ENCODE measurements at places on chromosomes 13 and 19.

DNA sequence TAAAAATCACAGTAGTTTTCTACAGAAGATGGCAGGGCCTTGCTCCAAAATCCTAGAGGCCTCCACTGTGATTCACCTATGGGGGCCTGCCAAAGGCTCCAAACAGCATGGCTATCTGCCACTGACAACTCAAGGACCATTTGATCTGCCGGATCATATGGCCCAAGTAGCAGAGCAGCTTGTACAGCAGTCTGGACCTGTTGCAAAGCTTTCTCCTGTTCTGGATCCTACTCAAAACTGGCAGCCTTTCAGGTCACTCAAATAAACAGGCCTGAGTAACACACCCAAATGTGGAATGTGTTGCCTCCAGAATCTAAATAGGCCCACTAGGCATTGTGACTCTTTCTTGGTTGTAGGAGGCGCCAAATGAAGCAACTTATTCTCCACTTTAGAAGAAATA is 1049.3 kb downstream of the PCDH9 start:
- ATAC-seq: no peak

GRCh38 chr13:77532983-77533382 is 2.5 kb upstream of the SCEL start:
- ATAC-seq: no peak

GRCh38 chr13:71867131-71867814 is at the start of gene DACH1:
DACH1 (minus strand) TSS chr13:71867204.
- ATAC-seq: no peak

DNA sequence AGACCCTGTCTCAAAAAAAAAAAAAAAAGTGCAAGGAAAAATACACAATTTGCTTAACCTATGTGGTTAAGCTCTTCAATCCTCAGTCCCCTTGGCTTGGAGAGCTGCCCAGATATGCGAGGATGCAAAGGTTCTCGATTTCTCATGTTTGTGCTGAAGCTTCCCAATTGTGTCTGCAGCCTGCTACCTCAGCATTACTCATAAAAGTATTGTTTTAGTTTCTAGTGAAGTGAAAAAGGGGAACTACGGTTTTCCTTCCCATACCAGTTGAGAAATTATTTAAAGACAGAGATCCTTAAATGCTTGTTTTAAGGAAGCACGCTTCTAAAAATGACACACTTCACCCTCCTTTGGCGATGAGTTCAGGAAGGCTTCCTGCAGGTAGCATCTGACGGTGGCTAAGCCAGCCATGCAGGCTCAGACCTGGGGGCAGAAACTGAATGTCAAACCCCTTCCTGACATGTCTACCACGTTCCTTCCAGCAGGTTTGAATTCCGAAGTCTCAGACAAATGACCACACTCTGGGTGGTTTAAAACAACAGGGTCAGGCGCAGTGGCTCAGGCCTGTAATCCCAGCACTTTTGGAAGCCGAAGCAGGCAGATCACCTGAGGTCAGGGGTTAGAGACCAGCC is 47.9 kb downstream of the RUBCNL start:
- no peak for ATAC-seq

DNA sequence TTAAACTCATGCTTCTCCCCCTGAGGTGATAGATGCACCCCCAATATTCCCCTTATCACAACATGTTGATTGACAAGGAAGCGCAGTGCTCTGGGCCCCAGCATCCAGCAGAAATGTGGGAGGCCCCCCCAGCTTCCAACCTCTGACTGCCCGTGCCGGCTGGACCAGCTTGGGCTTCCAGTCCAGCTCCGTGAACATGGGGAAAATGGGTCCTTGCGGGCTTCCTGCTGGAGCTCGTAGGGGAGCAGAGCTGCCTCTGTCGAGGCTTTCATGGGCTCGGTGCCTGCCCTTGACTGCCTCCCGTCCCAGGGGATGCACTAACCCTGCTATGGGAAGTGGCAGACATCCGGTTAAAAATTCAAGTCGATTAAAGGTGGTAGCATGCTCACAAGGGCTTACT is 188.9 kb downstream of the COL4A1 start:
- ATAC-seq: no peak

DNA sequence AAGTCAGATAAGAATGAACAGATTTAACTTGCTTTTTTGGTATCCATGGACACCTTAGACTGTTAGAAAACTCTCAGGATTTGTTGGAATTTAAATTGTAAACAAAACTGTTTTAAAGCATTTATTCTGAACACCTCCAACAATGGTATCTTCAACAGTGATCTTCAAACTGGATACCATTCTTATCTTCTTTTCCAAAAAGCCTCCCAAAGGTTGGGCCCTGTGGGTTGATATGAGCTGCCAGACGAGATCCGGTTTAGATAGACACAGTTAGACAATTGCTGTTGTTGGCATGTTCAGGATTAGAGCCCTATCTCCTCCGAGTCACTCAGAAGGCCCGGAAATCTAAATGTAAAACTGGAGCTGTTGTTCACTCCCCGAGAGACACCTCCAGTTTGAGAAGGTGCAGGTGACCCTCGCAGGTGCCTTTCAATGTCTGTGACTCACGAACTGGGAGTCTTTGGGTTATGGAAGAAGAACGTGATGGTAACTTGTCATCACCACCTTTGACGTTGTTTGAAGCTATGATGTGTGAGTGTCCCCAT is 143.6 kb upstream of the RNF113B start:
- ATAC-seq: no peak

- ATAC-seq: no peak
Observed at GRCh38 chr19:48497728-48498594, 13.7 kb downstream of the LMTK3 start.

DNA sequence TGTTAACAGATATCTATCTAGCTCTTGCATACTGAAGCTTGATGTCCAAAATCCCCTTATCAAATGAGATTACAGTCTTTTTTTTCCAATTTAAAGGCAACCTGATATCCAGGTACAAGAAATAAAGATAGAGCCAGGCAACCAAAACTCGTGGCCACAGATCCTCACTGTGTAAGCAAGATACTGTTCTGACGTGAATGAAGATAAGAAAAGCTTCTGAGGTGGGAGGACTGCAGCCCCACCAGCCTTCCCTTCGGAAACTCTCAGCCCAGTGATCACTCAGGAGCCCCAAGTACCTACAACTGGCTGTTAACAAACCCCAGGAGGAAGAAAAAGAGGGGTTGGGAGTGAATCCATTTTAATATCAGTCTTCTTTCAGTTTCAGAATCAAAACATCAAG is 191.6 kb downstream of the EFNB2 start:
- ATAC-seq: no peak

- no peak for ATAC-seq
Observed at GRCh38 chr13:60260440-60260839, 96.7 kb upstream of the DIAPH3 start.

DNA sequence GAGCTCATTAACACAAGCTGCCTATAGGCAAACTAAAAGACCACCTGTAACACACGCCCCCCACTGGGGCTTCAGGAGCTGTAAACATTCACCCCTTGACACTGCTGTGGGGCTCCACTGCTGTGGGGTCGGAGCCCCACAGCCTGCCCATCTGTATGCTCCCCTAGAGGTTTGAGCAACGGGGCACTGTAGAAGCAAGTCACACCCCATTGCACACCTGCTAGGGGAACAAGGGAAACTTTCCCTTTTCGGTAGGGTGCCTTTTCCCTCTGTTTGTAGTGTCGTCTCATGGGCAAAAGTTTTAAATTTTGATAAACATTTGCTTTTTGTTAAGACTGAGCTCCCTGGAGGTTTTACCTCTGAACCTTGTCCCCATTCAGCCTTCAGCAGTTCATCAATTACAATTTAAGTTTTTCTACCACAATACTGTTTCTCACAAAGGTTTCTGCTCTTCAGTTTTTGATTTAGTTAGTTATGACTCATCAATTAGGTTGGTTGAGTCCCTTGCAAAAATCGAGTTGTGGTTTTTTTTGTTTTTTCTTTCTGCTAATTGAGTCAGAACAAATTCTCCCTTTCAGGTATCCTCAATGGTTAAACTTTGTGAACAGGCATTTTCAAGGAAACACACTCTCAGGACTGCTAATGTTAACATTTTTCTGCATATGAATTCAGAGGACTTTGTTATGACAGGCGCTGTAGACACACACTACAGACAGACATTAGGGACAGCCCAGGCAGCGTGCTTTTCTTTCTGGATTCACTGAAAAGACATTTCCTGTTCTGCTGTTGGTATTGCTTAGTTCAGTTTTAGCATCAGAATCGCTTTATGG is 35.1 kb downstream of the ZNF433 start:
- ATAC-seq: peak; percentile 98

- ATAC-seq: no peak
Observed at GRCh38 chr13:51041126-51041525, 69.9 kb downstream of the C13orf42 start.

DNA sequence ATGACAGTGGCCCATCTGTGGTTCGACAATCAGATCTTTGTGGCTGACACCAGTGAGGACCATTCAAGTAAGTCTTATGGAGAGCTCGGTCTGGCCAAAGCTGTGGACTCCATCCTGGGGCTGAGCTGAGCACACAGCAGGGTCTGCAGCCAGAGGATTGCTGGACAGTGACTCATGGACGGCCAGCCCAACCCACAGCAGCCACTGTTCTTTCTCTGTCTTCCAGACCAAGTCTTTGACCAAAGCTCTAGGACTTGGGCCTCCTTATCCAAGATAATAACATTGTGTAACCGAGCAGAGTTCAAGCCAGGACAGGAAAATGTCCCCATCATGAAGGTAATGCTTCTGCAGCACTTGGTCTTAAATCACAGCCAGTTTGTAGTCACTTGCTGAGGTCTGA is 12.4 kb downstream of the ATP12A start:
- ATAC-seq: no peak

DNA sequence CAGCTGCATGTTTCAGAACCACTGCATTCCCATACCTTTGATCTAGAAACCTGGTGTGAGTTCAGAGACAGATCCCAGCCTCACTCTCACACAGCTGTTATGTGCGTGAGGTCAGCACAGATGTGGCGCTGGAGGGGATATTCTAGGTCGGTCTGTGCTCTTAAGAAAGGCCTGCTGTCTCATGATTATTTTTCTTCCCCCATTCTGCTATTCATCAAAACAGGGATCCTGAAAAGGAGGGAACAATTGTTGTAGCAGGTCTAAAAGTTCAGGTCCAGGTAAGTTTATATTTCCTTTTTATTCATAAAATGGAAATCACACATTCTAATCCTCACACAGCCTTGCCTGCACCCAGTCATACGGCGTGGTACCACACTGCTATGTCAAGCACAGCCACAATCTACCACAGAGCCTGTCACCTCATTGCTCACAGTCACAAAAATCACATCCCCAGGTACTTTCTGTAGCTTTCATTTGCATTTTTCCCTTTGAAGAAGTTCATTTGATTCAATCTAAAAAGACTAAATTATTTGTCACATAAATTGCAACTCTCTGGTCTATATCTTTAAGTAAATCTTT is 867 bp downstream of the ZNF546 start:
- peak; percentile 39 for ATAC-seq

- no peak for ATAC-seq
Observed at GRCh38 chr13:91960947-91961346, 562.5 kb downstream of the GPC5 start.

DNA sequence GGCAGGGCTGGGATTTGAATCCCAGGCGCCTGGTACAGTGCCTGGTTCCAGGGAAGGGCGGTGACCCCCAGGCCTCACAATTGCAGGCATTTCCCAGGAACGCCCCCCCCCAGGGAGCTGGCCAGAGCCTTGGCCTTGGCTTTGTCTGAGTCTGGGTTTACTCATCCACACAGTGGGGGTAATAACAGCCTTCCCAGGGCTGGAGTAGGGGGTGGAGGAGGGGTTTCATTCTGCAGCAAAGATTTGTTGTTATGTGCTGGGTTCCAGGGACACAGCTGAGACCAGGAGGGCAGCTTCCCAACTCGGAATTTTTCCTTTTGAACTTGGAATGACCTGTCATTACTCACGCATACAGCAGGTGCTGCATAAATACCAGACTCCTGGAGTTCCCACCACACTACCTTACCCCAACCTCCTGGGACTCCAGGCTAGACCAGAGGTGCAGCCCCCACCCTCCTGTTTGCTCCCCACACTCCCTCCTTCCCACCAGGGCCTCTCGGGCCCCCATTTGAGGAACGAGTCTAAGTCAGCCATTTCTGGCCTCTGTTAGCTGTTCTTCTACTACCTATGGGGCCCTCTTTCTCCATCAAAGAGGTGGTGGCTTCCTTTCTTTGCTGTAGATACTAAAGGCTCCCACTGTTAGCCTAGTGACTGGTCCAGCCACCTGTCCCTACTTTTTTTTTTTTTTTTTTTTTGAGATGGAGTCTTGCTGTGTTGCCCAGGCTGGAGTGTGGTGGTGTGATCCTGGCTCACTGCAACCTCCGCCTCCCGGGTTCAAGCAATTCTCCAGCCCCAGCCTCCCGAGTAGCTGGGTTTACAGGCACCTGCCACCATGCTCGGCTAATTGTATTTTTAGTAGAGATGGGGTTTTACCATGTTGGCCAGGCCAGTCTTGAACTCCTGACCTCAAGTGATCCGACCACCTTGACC is 1.6 kb upstream of the ADAMTS10 start:
- no peak for ATAC-seq

- no peak for ATAC-seq
Observed at GRCh38 chr19:595326-596262, 5.9 kb downstream of the HCN2 start.

All from activated T-helper 17 cell treated with anti-CD3 and anti-CD28 coated beads, Interleukin-2, amount 50 U/mL, for 72 hours (primary cell).